ENCODE measurements at places on chromosomes 5 and 9.

- DNase-seq, result no peak
Measured at GRCh38 chr9:98018347-98018746, 35.2 kb downstream of the ANP32B start.

GRCh38 chr5:34686762-34687268 lies 30.7 kb downstream of the RAI14 start:
- DNase-seq, result no peak

DNA sequence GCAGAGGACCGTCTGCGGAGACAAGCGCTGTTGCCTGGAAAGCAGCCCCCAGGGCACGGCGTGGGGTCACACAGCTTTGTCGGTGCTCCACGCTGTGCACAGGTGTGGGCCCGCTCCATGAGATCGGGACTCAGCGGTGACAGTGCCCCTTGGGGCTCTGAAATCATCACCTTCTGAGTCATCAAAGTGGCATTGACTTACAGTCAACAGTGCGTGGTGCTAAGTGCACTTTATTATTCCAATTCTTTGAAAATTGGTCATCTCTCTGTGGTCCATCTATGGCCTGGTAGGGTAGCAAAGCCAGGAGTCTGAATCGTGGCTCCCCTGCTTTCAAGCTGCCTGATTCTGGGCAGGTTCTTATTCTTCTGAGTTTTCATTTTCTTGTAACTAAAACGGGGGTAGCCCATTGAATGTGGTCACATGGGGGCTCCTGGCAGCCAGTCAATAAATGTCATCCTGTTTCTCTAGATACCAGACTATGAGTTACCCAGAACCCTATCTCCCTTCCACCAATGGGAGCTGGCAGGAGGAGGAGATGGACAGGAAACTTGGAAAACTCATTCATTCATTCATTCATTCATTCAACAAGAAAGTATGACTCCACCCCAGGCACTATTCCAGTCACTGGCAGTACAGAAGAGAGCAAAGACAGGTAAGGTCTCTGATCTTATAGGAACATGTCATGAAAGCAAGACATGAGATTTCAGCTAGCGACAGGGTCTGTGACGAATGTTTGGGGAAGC lies 20.3 kb upstream of the UNC5A start:
- peak; percentile 3 for DNase-seq

DNA sequence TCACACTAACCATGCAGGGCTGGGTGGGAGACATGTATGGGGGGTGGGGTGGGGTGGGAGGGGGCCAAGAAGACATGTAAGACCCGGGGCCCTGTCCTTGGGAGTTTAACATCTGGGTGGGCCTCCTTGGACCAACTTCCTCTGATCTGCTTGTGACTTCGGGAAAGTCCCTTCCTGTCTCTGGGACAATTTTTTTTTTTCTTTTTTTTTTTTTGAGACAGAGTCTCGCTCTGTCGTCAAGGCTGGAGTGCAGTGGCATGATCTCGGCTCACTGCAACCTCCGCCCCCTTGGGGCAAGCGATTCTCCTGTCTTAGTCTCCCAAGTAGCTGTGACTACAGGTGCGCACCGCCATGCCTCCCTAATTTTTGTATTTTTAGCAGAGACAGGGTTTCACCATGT lies 23.8 kb upstream of the IER5L start:
- no peak for DNase-seq

DNA sequence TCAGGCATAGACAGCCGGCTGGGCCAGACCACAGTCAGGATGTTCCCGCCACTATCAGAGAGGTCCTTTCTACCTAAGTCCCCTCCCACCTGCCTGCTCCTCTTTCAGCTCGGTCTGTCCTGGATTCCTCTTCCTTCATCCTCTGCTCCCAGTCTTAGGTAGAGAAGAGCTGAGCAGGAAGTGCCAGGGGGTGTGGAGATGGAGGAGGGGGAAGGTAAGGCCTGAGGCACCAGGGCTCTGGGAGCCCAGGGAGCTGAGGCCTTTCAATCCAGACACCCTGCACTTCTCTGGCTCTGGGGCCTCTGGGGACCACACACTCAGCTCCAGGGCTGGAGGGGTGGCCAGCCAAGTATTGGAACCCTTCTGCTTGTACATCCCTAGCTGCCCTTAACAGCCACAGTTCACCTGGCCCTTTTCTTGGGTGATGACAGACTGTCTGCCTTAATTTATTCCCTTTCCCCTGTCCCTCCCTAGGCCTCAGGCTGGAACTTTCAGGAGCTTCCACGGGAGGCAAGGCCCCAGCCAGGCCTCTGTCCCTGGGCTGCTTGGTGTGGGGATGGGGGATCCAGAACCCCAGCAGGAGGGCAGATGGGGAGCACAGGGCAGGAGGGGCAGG lies 15.6 kb downstream of the IRF1 start:
- peak; percentile 42 for DNase-seq

- no peak for DNase-seq
Measured at GRCh38 chr5:17255471-17256021, 38.1 kb downstream of the BASP1 start.

DNA sequence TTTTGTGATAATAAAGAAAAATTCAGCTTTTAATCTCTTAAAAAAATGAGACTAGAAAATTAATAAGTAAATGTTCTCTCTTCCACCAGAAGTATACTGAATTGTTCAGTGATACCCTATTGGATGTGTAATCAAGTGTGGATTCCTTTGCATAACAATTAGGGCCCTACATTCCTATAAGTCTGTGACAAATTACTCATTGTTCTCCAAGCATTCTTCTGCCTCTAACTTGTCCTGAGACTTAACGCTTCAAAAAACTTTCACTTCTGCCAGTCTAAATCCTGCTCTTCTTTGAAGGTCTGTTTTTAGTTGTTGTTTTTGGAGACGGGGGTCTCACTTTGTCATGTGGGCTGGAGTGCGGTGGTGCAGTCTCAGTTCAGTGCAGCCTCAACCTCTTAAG lies 9.2 kb upstream of the DDX46 start:
- no peak for DNase-seq

DNA sequence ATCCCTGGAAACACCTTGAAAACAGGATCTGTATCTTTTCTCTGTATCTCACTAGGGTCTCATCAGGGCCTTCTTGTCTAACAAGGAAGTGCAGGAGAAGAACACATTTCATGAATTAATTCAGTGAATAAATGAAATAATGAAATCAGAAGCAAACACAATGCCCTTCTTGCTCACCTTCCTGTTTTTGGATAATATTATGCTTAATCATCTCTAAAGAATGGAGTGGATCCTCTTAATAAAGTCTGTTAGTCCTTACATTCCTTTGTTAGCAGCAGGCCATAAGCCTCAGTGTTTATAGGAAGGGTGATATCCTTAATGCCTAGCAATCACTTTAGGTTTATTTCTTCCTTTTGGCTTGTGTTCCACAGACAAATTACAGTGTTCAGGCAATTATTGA lies 837.1 kb upstream of the SEMA6A start:
- DNase-seq, result no peak

DNA sequence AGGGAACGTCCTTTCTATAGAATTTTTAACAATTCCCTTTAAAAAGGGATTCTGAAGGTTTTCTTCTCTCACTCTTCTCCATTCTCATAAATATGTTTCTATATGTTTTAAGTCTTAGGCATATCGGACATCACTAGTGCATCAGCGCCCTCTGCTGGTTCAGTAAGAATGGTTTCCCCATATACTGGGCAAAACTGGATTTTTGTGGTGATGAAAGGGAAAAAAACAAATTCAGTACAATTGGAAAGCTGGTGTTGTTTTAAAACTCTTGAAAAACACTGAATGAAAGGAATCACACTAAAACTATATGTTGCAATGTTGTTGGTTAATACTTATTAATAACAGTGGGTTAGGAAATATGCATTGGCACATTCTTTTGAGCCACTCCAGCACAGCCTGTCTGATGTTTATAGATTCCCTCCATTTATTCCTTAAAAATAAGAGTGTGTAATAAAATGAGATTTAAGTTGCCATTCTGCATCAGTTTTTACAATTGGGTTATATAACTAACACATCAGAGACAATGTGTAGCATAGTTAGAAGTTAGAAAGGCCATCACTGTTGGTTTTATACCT lies 15.8 kb downstream of the CWC27 start:
- DNase-seq, result peak; percentile 75

- no peak for DNase-seq
Measured at GRCh38 chr5:14672484-14673394, 8.2 kb downstream of the OTULIN start.

DNA sequence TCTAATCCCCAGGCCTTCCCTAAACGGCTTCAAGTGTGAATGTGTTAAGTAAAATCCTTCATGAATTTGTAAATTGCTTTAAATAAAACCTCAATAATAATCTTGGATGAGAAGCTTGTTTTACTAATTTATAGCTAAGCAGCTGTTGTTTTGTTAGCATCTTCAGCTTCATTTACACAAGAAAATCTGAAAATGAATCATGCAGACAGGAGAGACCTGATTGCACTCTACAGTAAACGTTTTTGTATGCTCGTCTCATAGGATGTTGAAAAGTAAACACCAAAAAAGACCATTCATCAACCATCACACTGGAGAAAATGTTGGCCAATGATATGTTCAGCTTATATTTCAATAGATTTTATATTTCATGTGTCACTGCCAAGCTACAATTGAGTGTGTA lies 40.4 kb upstream of the MAP3K1 start:
- no peak for DNase-seq

DNA sequence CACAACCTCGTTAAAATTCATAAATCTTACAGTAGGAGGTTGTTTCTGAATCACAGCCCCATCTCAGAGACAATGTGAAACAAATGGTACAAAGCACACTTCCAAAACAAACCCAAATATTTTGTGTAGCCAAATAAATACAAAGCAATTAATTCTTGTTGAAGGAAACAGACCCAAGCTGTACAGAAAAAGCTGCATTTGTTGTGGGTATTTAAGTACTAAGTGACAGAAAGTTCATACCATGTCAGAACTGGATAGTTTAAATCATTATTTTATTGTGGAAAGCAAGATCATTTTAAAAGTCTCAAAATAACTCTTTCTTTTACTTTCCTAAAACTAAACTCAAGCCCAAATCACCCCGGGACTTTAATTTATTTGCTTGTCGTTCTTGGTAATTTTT lies 570.7 kb downstream of the ELAVL2 start:
- no peak for DNase-seq

GRCh38 chr9:133514460-133515239 lies 10.1 kb downstream of the MYMK start:
- DNase-seq, result no peak

- no peak for DNase-seq
Measured at GRCh38 chr9:136952876-136953770, 1.1 kb downstream of the LCN12 start.

DNA sequence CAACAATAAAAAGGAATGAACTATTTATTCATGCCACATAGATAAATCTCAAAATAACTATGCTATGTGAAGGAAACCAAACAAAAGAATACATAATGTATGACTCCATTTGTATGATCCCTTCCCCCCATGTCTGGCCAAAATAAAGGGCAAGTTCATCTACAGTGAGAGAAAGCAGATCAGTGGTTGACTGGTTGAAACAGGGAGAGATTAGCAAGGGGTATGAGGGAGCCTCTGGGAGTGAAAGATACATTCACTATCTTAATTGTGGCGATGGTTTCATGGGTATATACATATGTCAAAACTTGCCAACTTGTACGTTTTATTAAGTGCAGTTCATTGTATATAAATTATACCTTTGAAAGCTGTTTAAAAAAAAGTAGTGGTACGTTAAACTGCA lies 4.8 kb downstream of the PSMD5 start:
- DNase-seq, result no peak

- no peak for DNase-seq
Measured at GRCh38 chr5:149837680-149838269, 106.8 kb downstream of the PDE6A start.

GRCh38 chr9:129176701-129177442 lies 1.2 kb downstream of the IER5L start:
- no peak for DNase-seq

GRCh38 chr5:76082772-76083554 lies at the start of gene SV2C:
TSS of gene SV2C (plus strand) at chr5:76083383. CDS start at chr5:76131751, 48,368 bp downstream.
- no peak for DNase-seq

DNA sequence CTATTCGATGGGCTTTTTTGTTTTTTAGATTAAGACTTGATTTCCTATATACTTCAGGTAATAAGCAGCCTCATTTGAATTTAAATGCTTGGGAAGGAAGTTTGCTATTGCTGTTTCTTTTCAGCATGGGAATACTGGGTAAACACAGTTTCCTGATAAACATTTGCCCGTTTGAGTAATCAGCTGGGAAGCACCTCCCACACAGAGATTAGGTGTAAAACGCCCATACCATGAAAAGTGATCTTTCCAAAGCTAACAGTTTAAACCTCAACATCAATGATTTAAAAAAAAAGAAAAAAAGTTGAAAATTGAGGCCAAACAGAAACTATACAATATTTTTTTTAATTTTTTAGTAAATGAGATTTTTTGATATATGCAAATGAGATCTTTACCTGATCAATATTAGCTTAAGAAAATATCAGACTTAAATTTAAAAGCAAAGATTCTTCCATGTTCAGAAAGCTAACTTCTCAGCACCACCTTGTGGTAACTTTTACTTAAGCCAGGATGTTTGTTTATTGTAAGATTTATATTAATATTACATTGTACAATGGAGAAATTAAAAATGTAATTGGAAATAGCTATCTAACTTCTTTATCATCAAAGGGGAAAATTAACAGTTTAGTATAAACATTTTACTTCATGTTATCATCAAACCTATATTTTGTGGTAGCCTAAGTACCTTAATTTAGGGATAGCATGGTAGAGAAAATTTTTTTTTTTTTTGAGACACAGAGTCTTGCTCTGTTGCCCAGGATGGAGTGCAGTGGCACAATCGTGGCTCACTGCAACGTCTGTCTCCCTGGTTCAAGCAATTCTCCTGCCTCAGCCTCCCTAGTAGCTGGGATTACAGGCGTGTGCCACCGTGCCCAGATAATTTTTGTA lies 39.8 kb downstream of the F2RL2 start:
- DNase-seq, result no peak

- DNase-seq, result no peak
Measured at GRCh38 chr5:158368686-158369085, 509.7 kb upstream of the CLINT1 start.

DNA sequence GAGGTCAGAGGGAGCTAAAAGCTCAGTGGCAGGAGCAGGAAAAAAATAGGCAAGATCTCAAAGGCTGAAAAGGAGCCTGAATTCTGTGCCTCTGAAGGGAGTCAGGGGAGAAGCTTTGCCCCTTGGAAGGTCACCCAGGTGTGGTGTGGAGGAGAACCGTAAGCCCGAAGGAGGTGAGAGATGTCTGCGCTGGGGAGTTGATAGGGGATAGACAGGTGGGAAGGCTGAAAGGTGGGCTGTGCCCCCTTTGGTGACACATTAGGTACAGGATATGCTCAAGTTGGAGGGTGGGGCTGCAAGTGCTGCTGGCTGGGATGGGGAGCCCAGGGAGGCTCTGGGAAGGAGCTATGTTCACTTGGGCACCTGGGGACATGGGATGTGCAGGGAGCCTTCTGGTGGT lies 217.7 kb downstream of the PAX5 start:
- DNase-seq, result no peak

- DNase-seq, result no peak
Measured at GRCh38 chr5:97528941-97529340, 345.9 kb upstream of the RIOK2 start.

GRCh38 chr9:112050544-112051475 lies 124.3 kb downstream of the SUSD1 start:
- DNase-seq, result no peak

- no peak for DNase-seq
Measured at GRCh38 chr5:26813235-26813634, 225.2 kb downstream of the CDH9 start.

Measured in CD8-positive, alpha-beta memory T cell (primary cell).